ENCODE measurements at places on chromosomes 3 and 15. TPM values are rescaled to one million over a fixed set of nuclear protein-coding genes. Genes with fewer than 3 reads are reported as not detected.

The EPHA6 gene
- total RNA-seq, result not detected

The CADM2 gene
- not detected for total RNA-seq

The PARP3 gene
- total RNA-seq, result 11.1 TPM

- no peak overlapping the region for H3K4me3 ChIP-seq
- peaks cover 3% of the 10 kb centered on the region for H3K27me3 ChIP-seq
- no peaks in the 10 kb centered on the region for H3K36me3 ChIP-seq
- no peaks in the 10 kb centered on the region for H3K4me1 ChIP-seq
- no peak for DNase-seq
- no peak overlapping the region for H3K27ac ChIP-seq
Observed at GRCh38 chr15:53716909-53717876, 42.3 kb downstream of the WDR72 start.

DNA sequence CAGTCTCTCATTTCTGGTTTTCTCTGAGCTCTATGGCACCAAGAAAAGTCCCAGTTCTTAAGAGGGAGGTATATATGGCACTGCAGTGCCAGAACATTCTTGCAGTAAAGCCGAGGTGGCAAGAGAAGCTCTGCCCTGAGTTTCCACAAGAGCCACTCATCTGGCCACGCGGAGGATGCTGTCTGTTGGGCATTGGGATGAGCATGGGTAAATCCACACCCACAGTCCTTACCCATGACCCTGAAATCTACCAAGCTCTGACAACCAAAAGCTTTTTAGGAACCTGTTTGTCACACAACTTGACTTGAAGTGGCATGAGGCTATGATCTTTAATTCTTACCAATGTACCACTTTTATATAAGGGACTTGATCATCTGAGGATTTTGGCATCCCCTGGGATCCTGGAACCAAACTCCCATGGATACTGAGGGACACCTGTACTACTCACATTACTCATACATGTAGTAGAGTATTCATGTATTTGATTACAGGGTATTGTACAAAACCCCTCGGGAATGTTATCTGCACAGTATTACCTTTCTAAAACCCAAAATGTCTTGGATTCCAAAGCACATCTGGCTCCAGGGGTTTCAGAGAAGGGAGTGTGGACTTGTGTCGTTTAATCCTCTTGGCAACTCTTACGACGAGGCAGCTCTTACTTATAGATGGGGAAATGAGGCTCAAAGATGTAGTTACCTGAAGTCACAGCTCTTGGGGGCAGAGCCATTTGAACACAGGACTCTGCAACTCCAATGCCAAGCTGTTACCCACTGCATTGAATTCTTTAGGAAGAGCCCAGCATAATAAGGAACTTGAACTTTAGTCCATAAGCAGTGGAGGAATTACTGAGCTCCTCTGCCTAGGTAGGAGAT, 8.8 kb downstream of the RPL32 start:
- no peak overlapping the region for H3K4me3 ChIP-seq
- H3K27ac ChIP-seq, result peak overlapping the region; percentile 10
- peaks cover 16% of the 10 kb centered on the region for H3K4me1 ChIP-seq
- H3K36me3 ChIP-seq, result peaks cover 40% of the 10 kb centered on the region
- DNase-seq, result no peak

- H3K4me3 ChIP-seq, result no peak overlapping the region
- DNase-seq, result no peak
Observed at GRCh38 chr3:138200424-138200823, 13.3 kb downstream of the ARMC8 start.

DNA sequence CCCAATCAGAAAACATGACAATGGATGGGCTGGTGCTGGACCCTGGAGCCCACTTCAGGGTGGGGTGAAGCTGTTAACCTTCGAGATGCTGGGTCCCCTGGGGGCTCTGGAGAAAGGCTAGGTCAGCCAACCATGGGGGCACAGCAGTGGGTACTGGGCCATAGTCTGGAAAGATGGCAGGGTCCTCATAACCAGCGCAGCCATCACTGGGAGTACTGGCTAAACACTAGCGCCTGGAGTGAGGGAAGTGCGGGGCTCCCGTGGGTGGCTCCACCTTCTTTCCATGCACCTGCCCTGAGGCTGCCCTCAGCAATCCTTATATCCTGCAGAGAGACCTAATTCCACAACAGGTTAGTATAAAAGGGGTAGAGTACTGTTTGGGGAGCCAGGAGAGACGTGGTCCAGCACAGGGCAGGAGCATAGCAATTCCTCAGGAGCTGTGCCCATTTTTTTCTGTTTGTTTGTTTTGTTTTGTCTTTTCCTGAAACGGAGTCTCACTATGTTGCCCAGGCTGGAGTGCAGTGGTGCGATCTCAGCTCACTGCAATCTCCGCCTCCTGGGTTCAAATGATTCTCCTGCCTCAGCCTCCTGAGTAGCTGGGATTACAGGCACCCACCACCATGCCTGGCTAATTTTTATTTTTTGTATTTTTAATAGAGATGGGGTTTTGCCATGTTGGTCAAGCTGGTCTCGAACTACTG, 122.6 kb upstream of the MEF2A start:
- no peak overlapping the region for H3K4me3 ChIP-seq
- no peak overlapping the region for H3K27ac ChIP-seq
- peaks cover 56% of the 10 kb centered on the region for H3K4me1 ChIP-seq
- no peaks in the 10 kb centered on the region for H3K36me3 ChIP-seq
- no peak for DNase-seq
